ENCODE measurements at places on chromosomes 13 and 19.

GRCh38 chr19:30155381-30156200, 213.6 kb downstream of the URI1 start:
- DNase-seq: no peak

DNA sequence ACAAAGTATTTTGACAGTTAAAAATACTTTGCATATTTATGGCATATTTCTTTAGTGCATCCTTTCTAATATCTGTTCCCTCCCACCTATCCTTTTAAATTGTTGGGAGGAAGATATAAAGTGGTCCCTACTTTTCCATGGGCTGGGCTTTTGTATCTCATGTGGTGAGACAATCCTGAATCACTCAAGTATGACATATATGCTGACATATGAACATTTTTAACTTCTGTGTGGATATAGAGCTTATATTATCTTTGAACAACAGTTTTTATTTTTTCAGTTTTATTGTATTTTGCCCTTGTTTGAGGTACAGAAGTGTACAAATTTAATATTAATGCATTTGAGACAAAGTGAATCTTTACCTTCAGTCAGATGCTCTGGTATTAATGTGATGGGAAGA, 3.4 kb downstream of the ZMYM2 start:
- no peak for DNase-seq

DNA sequence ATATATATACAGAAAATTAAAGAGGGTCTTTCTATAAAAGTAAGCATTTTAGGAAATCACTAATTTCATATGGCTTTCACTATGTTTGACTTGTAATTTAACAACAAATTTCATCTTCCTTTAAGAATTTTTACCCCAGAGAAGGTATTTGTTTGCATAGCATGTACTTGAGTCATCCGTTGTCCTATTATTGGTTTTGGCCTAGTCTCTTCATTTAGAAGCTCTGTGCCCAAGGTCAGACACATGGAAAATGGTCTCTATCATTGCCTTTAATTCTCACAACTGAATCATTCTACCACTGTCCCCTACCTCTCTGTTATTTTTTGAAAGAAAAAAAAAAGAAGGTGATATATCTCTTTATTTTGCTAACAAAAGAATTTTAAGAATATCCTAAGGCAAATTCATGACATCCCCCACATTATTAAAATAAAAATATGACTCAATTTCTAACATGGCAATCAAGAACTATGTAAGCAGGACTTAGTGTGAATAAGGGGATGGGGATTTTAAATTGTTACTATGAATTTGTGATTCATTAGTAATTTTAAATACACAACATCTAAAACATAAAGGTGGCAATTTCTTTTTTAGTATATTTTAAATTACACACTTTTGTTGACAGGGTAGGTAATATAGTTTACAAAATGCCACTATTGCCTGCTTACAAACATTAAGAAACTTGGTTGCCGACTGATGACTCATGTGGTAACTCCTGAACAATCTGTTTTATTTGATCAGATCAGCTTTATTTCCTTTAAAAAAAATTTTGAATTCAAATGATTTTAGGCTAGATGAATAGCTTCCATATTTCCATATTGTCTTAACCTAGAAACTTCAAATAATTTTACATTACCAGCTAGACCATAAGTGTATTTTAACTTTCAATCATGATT, 13.9 kb downstream of the SLITRK5 start:
- DNase-seq: no peak

DNA sequence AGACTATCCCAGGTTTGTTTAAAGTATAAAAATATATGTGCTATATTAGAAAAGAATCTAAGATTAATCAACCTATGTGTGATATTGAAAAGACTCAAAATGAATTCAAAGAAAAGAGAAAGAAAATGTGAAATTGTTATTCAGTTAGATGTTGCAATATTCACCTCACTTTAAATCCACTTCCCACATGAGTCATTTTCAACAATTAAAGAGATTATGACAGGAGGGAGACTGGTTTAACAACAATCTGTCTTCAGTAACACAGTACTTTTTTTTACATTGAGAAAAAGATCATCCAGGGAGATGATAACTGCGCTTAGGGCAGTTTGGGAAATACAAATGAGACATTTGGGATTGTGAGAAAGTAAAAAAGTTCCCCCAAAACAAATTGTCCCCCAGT, 1246.2 kb downstream of the SLITRK1 start:
- no peak for DNase-seq

GRCh38 chr19:13053761-13054625, 48.7 kb downstream of the LYL1 start:
- peak; percentile 79 for DNase-seq
